Astrocyte of the spinal cord (primary cell): ENCODE measurements at places on chromosomes 2 and 18.

- no peak for DNase-seq
These were observed 94.8 kb upstream of the CREB1 start for GRCh38 chr2:207434899-207435465.

- DNase-seq: no peak
These were observed 212.4 kb upstream of the STK17B start for GRCh38 chr2:196383799-196384198.

GRCh38 chr2:128808462-128809258, 490.0 kb upstream of the HS6ST1 start:
- peak; percentile 4 for DNase-seq

- DNase-seq: peak; percentile 71
These were observed 4.0 kb upstream of the WNT10A start for GRCh38 chr2:218876562-218877219.

GRCh38 chr2:163974766-163975165, 239.0 kb upstream of the FIGN start:
- no peak for DNase-seq

- DNase-seq: no peak
These were observed 111.5 kb upstream of the LDLRAD4 start for GRCh38 chr18:13107074-13107473.

DNA sequence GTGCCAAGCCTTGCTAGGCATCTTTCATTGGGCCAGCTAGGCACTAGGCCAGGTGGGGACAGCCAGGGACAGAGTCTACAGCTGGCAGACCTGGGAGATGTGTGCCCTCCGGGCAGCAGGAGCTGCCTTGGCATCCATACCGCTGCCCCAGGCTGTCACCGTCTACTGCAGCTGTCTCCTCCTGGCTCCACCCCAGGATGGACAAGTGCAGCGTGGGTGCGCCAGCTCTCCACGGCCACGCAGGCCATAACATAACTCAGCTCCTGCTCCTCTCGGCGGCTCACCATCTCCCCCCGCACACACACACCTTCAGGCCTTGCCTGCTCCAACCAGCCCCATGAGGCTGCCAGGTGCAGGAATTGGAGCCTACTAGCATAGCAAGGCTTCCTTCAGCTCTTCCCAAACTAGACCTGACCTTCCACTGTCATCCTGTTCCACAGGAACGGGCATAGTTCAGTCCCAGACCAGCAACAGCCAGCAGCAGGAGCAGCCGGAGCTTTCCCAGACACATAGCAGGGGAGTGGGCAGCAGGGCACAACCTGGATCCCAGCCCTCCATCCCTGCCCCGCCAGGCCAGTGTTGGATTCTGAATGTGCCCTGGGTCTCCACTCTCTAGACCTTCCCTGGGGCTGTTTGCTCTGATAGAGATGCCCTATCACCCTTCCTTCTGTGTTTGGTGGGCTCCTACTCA, 2.5 kb upstream of the ADRA2B start:
- no peak for DNase-seq

- DNase-seq: no peak
These were observed 12.6 kb upstream of the ATRAID start for GRCh38 chr2:27199241-27199640.

DNA sequence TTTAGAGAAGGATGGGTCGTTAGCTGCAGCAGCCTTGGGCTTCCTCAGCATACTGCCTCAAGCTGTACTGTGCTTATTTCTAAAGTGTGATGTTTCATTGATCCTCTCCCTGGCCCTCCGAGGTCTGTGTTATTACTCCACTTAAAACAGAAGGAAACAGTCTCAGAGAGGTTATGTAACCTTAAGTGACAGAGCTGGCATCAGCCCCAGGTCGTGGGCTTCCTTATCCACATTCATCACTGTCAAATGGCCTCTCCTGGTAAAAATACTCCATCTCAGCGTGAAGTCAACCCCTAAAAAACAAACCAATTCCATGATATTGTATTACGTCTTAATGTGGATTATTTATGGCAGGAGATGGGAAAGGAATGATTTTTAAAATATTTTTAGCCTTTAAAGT, 153.3 kb upstream of the NOSTRIN start:
- no peak for DNase-seq

GRCh38 chr2:216149741-216150140, 40.6 kb downstream of the XRCC5 start:
- DNase-seq: peak; percentile 43

DNA sequence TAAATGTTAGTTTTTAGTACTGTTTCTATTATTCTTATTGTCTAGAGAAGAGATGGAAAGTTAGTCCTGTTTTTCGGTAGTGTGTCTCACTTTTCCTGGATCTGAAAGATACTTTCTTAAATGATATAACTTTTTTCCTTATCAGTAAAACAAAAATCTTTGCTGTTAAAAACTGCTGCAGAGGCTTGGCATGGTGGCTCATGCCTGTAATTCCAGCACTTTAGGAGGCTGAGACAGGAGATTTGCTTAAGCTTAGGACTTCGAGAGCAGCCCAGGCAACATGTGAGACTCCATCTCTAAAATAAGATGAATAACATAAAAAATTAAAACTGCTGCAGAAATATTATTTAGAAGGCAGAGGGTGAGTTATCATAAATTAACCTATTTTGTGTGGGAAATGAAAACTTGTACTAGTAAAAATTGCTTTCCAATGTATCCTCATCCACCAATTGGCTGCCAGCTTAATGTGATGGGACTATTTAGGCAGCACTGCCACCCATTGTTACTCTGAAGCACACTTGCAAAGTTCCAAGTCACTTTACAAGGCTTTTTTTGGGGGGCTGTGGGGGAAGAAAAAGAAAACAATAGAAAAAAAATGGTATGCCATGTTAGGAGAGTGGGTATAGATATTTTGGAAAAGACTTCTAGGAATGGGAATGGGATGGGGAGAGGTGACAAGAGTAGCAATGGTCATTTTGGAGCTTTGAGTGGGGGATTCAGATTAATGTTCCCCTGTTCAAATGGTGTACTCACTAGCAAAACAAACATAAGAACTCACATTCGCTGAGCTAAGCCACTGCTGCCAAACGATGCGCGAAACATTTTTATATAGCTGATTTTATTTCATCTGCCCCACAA, 62.7 kb downstream of the MEIS1 start:
- no peak for DNase-seq

GRCh38 chr18:10863026-10863425, 286.3 kb downstream of the PIEZO2 start:
- DNase-seq: peak; percentile 20

DNA sequence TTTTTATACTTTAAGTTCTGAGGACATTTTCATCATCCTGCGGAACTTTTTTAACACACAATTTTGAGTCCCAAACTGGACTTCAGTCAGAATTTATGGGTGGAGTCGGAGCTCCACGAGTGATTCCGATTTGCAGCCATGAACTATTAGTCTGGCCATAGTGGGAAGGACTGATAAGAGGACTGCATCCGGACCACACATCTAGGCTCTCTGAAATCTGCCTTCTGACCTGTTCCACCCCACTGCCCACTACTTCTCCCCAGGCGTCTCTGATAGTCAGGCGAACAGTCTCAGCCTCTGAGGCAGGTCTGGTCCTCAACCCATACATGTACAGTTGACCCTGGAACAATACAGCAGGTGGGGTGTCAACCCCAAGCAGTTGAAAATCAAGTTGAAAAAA, 5.2 kb downstream of the MRPL35 start:
- no peak for DNase-seq
